H7 (cell line): ENCODE measurements at places on chromosomes 6 and 20. TPM values are rescaled to one million over a fixed set of nuclear protein-coding genes. Genes with fewer than 3 reads are reported as not detected.

GRCh38 chr6:89731924-89732567 lies 87.5 kb downstream of the MDN1 start:
- DNase-seq, result no peak

DNA sequence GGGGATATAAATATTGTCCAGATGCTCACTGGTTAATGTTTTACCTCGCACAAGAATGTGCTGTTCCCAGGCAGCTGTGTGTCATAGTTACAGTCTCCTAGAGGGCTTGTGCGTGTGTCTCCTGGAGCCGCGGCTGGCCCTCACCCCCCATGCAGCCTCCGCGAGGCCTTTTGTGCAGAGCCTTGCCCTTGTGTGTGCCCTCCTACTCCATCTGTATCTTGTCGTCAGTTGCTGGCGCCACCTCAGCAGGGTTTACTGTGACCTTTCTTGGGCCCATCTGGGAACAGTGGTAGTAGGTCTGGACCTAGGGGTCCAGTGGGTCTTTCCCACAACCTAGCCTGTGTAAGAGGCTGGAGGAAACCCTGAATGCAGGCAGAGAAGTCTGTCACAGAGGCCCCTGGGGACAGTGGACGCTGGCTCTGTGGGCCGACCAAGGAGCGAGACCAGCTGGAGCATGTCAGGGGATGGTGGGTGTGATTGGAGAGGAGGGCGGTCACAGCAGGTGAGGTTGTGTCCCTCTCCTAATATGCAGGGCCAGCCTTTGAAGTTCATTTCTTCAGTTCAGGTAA lies 35.2 kb downstream of the PPP1R14C start:
- no peak for DNase-seq

Gene MAP1LC3A
- total RNA-seq, result 7.6 and 13.4 TPM in 2 replicates

DNA sequence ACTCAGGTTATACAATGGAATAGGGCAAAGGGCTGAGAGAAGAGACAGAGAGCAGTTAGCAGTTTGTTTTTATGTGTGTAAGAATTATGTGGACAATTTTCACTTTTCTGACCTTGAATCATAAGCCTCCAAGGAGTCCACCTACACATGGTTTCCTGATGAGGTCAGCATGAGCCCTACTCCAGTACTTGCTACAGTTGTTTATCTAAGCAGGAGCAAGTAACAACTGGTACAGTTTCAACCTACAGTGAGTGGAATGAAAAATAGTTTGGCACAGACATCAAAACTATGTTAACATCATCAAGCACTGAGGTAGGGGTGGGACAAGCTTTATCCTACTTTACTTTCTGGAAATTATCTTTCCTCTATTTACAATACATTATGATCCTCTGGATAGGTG lies 426.7 kb upstream of the ID4 start:
- DNase-seq, result no peak

DNA sequence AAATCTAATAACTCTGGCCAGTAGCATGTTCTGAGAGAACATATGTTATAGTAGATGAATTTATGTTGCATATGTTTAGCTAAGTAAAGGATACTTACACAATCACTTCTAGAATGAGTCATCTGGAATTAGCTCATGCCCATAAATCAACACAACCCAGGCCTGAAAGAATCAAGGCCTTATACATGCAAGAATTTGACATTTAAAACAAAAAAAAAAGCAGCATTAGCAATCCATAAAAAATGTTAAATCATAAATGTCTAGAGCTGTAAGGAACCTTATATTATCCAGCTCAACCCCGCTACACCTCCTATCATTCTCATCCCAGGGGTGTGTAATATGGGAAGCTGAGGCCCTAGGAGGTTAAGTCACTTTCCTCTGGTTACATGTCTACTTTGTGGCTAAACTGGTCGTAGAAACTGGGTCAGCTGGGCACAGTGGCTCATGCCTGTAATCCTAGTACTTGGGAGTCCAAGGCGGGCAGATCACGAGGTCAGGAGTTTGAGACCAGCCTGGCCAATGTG lies 105.2 kb upstream of the CARMIL1 start:
- DNase-seq, result no peak

GRCh38 chr6:105051941-105052471 lies 95.1 kb downstream of the LIN28B start:
- DNase-seq, result no peak

GRCh38 chr6:26158581-26159356 lies 71.5 kb downstream of the HFE start:
- peak; percentile 29 for DNase-seq

Gene TRIM10
- not detected in 2 replicates for total RNA-seq

Gene GPR63
- total RNA-seq, result 4.2 and 6.2 TPM in 2 replicates

DNA sequence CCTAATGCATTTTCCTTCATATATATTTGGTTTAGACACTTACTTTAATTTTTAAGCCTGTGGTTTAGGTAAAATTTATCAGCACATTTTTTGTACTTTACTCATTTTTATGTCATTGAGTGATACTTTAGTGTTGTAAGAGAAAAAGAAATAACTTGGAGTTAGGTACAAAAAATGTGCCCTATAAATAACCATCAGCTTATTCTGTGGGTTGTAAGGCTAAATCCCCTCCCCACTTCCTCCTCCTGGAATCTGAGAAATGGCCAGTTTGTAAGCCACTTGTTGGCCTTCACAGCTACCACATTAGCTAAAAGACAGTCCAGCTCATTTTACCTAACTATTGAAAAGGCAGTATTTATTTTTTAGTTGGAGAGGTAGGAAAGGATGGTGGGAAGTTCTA lies 576.3 kb downstream of the PKHD1 start:
- no peak for DNase-seq

DNA sequence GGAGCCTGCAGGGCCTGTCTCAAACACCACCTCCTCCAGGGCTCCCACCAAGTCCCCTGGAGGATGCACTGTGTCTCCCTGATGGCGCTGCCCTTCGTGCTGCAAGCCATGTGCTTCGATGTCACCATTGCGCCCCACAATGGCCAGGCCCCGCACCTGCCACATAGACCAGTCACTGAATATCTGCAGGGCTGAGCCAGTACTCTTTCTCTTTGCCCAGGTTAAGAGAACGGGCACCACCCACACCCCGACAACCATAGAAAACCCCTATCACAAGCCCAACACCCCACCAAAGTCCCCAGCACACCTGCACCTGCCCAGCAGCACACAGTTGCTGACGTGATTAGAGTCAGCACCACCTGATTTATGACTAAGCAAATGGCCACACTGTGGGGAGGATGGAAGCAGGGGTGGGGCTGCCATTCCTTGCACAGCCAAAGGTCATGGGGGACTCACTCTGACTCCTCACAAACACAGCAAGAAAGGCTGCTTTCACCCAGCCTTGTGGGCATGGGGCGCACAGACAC lies 104.3 kb downstream of the SLC23A2 start:
- peak; percentile 75 for DNase-seq

DNA sequence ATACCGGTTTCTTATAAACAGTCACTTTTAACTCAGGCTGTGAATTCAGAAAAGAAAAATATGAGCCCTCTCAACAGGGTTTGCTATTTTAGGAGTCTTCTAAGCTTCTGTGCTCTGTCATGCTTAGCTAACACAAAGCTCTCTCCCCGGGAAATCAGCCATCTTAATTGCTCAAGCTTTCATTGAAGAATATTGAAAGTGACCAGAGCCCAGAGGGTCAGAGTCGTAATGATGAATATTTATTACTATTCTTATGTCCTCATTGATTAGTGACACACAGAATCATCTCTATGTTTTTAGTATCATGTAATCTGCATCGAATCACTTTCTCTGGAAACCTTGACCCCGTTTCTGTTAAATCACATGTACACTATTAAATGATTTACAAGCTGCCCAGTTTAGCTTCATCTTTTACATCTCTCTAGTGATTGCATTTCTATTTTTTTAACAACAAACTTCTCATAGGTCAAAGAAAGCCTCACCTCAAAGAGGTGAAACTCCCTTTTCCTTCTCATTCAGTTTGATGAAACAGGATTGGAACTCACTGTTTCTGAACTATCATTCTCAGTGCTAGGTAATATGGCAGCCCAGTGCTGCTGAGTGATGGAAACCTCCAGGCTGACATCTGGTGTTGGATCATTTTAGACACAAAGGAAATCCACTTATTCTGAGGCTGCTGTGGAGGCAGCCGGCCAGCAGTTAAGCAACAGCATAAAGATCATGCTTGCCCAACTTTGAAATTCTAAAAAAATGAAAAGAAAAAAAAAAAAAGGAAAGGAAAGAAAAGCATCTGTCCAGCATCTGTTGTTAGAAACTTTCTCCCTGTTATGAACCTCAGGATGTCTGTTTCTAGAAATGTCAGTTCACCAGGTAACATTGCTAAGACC lies 96.3 kb downstream of the RFPL4B start:
- DNase-seq, result no peak

DNA sequence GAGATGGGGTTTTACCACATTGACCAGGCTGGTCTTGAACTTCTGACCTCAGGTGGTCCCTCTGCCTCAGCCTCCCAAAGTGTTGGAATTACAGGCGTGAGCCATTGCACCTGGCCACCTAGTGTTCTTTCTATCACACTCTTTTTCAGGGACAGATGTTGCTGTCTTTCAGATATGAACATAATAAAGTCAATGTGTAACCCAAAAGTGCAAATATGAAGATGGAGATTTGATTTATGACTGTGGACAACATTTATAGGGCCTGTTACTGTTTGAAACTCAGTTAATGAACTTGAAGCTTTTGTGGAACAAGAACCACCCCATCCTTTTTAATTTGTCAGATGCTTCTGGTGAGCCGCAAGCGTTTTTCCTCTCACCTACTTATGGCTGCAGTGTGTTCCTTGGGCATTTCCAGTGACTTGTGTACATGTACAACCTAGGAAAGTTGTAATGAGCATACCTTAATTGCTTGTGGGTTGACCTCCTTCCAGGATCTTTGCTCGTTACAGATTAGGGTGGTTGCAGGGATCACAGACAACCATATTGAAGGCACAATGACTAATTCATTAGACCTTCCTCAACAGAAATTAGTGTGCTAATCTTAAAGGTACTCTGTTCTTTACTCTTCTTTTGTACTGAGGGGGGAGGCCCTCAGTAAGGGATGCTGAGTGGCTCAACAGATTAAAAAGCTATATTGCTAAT lies 6.8 kb downstream of the TBPL1 start:
- DNase-seq, result no peak

DNA sequence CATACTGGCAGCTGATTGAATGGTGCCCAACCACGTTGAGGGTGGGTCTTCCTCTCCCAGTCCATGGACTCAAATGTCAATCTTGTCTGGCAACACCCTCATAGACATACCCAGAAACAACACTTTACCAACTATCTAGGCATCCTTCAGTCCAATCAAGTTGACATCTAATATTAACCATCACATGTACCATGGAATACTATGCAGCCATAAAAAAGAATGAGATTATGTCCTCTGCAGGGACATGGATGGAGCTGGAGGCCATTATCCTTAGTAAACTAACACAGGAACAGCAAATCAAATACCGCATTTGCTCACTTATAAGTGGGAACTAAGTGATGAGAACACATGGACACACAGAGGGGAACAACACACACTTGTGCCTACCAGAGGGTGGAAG lies 206.9 kb upstream of the RNF217 start:
- no peak for DNase-seq

GRCh38 chr6:16681260-16681873 lies 79.9 kb downstream of the ATXN1 start:
- no peak for DNase-seq

DNA sequence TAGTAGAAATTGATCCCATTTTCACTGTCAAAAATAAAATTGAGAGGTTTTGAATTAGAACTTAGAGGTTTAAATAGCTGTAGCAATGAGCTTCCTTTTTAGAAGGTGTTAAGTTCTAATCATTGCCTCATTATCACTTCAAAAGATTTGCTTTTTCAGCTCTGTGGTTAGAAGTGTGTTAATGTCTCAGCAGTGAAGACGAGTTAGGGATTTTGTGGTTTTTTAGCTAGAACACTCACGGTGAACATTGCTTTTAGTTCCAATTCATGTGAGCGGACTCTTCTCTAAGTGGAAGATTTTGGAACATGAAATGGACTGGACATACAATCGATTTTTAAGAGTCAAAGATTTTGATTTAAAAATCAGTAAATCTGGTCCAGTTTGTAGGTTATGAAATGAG lies 12.7 kb upstream of the IFNGR1 start:
- no peak for DNase-seq

GRCh38 chr6:43078691-43079090 lies 2.6 kb downstream of the PTK7 start:
- no peak for DNase-seq

DNA sequence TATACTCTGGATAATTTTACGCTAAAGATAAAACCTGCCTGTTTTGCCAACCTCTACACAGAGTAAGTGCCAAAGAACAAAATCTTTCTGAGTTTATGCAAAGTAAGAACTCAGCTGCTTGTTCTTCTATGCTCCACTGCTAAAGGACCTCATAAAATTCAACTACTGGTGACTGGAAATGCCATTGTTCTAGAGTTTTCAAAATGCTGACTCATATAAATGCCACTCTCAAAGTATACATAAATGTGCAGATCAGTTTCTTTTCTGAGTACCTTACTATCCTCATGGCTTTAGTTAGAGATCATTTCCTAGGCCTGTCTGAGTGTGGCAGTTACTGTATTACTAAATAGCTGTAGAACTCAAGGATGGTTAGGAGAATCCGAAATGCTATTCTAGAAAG lies 45.6 kb downstream of the LYRM4 start:
- no peak for DNase-seq

GRCh38 chr20:35731469-35731788 lies 10.6 kb downstream of the RBM39 start:
- no peak for DNase-seq

- no peak for DNase-seq
Measured at GRCh38 chr6:49764571-49765236, 20.5 kb upstream of the CRISP3 start.

GRCh38 chr6:113856625-113857555 lies at the start of gene MARCKS:
Gene MARCKS, plus strand, starts transcription at chr6:113857345. Its CDS starts 401 bp downstream, at chr6:113857746.
- peak; percentile 87 for DNase-seq

DNA sequence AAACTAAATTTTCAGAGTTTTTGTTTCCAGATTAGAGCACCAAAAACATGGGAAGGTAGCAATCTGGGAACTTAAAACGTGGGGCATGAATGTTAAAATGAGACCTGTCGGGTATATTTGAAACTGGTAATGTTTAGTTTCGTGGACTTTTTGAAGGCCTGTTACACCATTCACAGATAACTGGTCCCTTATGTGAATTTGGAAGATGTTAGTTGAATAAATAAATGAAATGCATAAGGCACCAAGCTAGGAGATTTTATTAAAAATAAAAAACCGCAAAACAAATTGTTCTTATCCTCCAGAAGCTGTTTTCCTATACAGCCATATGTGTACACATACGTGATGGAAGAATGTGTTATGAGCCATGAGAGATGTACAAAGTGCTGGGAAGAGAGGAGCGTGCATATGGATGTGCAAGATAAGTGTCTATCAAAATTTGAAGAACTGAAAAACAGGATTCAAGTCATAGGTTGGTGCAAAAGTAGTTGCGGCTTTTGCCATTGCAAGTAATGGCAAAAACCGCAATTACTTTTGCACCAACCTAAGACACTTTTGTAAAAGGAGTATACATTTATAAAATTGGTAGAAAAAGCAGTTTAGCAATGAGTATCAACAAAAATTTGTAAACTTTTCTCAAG lies 700 bp upstream of the MCUR1 start:
- DNase-seq, result no peak
